ENCODE measurements at places on chromosomes 12 and 14.

DNA sequence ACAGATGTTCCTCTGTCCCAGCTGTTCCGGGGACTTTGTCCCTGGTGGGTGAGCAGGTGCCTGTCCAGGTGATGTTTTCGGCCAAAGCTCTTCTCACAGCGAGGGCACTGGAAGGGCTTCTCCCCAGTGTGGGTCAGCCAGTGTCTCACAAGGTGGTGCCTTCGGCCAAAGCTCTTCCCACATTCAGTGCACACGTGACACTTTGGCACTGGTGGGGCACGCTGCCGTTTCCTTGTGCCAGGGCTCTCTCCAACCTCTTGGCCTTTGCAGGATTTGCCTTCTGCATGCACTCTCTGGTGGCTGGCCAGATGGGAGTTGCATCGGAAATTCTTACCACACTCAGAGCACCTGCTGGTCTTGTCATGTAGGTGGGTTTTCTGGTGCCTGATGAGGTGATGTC lies 7.7 kb downstream of the ZNF641 start:
- DNase-seq: no peak

- DNase-seq: no peak
Observed at GRCh38 chr14:86237733-86238132, 707.8 kb downstream of the FLRT2 start.

GRCh38 chr14:90641615-90642243 lies 174.5 kb downstream of the TTC7B start:
- DNase-seq: peak; percentile 8

- DNase-seq: no peak
Observed at GRCh38 chr12:91732086-91732485, 413.6 kb downstream of the BTG1 start.

DNA sequence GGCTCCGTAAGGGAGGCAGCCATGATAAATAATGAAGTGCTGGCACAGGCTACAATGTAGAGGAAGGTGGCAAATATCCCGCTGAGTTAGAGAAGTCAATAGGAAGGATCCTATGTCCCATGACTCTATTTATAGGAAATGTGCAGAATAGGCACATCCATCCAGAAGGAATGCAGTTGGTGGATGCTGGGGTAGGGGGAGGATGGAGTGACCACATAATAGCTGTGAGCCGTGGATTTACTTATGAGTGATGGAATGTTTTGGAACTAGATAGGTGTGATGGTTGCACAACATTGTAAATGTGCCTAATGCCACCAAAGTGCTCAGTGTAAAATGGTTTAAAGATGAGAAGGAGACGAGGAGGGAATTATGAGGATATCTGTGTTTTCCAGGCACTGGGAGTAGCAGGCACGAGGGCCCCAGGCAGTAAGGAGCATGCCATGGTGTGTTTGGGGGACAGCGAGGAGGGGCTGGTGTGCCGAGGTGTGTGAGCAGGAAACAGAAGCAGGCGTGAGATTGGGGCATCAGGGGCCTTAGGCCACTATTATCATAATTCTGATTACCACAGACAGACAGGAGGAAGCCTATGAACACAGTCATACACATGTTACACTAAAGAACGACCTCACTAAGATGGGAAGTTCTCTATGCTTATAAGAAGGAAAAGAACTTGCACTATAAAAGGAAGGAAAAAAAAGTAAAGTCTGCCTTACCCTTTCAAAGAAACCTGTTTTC lies 837.3 kb upstream of the TMEM132C start:
- no peak for DNase-seq

DNA sequence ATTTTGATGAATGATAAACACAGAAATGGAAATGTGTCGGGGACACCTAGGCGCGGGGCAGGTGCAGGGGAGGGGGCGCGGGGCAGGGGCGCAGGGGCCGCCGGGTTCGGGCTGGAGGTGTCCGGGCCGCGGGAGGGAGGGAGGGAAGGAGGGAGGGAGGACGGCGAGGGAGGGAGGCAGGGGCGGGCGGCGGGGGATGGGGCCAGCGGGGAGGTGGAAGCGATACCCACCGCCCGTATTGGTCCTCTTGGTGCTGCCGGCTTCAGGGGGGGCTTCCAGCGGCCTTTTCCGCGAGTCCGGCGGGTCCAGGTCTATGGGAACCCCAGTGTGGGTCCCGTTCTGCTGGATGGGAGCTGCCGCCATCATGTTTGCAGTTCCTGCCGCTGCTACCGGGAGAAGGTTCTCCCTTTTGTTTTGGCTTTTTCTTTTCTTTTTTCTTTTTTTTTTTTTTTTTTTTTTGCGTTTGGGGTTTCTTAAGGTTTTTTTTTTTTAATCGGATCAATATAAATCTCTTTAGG lies 703 bp downstream of the NOVA1 start:
- no peak for DNase-seq

DNA sequence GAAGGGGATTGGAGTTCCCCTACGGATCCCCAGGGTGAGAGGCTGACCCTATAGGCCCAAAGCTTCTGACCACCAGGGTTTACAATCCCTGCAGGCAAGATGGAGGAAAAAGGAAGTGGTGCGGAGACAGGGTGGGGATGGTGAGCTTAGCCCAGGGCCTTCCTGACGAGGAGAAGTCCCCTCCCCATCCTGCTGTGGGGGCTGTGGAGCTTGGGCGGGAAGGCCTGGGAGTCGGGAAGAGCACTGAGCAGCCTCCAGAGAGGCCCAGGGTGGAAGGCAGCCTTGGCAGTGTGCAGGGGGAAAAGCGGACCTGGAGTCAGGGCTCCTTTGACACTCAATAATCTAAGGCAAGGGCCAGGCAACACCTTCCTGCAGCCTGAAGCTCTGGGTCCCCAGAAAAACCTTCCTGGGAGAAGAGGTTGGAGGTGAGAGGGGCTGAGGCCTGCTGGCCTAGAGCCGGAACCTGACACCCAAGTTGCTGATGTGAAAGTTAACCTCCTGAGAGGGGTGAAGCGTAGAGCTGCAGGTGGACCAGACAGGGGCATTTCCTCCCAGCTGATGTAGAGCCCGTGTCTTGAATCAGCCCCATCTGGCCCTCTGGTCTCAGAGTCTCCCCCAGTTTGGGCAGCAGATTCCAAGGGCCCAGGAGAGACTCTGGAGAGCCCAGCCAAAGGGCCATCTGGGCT lies 6.0 kb downstream of the HDAC7 start:
- no peak for DNase-seq

- DNase-seq: no peak
Observed at GRCh38 chr14:64541972-64542835, 1.7 kb downstream of the HSPA2 start.

DNA sequence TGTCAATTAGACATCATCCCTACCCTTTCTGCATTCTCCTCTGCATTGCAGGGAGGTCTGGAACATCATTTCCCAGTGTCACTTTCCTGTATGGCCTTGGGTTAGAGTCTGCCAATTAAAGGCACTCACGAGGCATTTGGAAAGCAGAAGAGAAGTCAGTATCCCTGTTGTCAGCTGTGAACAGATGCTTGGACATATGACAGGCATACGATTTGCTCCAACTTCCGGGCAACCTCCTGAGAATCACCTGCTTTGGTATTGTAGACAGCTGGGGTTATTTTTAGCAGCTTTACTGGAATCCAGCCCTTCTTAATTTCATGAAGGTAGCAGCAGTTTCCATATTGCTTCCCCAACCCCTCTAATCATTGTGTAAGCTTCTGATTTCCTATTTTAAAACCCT lies 88.7 kb upstream of the DHRS4 start:
- no peak for DNase-seq

GRCh38 chr12:93080994-93081809 lies 152.1 kb upstream of the EEA1 start:
- no peak for DNase-seq

GRCh38 chr14:20627346-20628027 lies 14.0 kb downstream of the OR6S1 start:
- DNase-seq: no peak

- no peak for DNase-seq
Observed at GRCh38 chr14:53621921-53622320, 334.7 kb downstream of the BMP4 start.

- DNase-seq: no peak
Observed at GRCh38 chr14:29868000-29868399, 59.6 kb downstream of the PRKD1 start.

Data from COLO829 (cell line).